ENCODE measurements at places on chromosomes 12 and 14.

GRCh38 chr14:88786715-88787114, 6.0 kb downstream of the EML5 start:
- no peak for DNase-seq

GRCh38 chr12:121511916-121512315, 68.9 kb downstream of the KDM2B start:
- DNase-seq, result no peak

DNA sequence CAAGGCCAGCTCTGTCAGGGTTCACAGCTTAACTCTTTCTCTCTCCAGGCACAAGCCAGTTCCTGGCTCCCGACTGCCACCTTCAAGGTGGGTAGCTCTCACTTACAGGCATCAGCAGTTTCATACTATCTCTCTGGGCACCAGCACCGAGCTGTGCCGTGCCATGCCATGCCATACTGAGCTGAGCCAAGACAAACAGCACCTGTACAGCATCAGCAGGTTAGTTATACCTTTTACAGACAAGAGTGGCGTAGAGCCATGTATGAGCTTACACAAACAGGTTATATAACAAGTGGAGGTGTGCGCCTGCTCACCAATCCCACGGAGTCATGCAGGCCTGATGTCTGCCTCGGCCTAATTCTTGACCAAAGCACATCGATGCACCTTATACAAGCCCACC, 1098.7 kb downstream of the AACS start:
- no peak for DNase-seq

DNA sequence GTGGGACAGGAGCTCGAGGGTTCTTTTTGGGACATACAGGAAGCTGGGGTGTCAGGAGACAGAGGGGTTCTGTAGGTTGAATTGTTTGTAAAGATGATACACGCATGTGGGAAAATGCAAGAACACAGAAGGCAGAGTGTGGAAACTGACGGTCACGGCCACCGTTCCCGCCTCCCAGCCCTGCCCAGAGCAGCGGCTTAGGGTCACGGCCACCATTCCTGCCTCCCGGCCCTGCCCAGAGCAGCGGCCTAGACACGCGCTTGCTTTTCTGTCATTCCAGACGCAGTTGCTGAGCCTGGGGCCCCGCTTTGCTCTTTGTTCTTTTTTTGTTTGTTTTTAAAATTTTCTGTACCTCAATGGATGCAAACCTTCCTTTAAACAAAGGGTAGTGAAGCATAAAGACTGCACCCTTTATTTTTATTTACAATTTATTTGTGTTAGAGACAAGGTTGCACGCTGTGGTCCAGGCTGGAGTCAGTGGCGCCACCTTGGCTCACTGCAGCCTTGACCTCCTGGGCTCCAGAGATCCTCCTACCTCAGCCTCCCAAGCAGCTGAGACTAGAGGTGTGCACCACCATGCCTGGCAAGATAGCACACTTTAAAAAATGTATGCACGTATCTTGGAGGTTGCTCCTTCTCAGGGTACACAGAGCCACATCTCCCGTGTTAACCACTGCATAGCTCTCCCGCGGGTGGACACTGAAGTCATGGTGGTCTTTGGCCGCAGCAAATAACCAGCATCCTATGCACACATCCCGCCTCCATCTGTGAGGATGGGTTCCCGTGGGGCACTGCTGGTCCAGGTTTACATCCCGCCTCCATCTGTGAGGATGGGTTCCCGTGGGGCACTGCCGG, 142.3 kb downstream of the ADGRD1 start:
- DNase-seq, result no peak
